Fibroblast of skin of left biceps (primary cell): ENCODE measurements at places on chromosomes 1 and 21.

DNA sequence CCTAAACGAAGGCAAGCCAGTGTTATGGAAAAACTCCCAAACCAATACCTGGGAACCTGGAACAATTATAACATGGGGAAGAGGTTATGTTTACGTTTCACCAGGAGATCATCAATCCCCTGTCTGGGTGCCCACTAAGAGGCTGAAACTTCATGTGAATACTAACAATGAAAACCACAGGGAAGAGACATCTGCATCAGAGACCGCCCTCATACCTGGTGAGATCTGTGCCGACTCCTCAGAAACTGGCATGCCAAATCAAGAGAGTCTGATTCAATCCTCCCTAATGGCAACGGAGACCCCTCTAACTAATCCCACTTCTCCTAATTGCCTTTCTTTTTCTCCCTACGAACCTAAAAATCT, 163.2 kb downstream of the IER5 start:
- no peak for DNase-seq

GRCh38 chr1:41813755-41814745, 104.7 kb downstream of the HIVEP3 start:
- DNase-seq, result no peak

DNA sequence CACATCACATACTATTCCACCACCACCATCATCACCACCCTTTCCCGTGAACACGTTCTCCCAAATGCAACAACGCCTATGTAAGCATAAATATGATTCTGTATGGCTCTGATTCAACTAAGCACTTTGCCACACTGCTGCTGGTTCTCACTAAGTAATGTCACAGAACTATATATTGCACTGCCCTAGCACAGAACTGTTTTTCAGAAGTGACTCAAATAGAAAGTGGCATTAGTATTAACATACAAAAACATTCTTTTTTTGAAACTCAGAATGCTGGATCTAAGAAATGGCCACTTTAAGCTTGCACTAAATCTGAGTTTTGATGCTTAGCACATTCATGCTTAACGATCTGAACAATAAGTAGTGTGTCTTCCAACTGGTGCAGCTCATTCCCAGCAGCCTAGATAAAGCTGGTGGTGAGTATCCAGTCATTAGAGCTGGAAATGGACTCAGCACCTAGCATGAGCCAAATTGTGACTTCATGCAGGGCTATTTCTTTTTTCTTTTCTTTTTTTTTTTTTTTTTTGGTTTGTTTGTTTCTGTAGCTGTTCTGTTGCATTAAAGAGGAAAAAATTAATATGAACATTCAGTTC, 46.2 kb upstream of the ZC3H11B start:
- DNase-seq, result no peak

GRCh38 chr1:8003438-8004112, 22.5 kb downstream of the ERRFI1 start:
- DNase-seq, result no peak

GRCh38 chr21:42636520-42637266, 16.7 kb upstream of the PDE9A start:
- DNase-seq, result peak; percentile 37

- DNase-seq, result no peak
Measured at GRCh38 chr1:28343405-28343804, 14.6 kb downstream of the MED18 start.

- no peak for DNase-seq
Measured at GRCh38 chr1:4301007-4301406, 353.4 kb upstream of the AJAP1 start.

- DNase-seq, result no peak
Measured at GRCh38 chr1:205350124-205350523, 6.6 kb downstream of the KLHDC8A start.

DNA sequence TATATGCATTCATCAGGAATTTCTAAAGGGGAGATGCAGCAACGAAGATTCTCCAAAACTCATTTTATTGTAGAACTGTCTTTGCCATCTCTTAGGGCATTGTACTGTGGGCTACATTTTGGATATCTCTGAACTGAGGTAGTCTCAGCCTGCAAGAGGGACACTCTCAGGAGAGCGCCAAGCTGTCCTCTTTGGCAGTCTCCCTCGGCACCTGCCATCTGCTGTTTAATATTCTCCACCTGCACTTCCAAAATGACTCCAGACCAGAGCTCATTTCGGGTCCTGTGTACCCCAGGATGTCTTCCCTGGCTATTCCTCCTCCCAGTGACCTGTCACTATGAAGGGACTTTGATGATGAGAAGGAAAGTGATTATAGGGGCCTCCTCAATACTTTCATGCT, 356.3 kb upstream of the C1orf174 start:
- no peak for DNase-seq

GRCh38 chr1:225941187-225941941, at the start of gene LEFTY2:
LEFTY2 (minus strand) TSS chr1:225941220; CDS start chr1:225941140, 80 bp downstream.
- no peak for DNase-seq

- no peak for DNase-seq
Measured at GRCh38 chr1:173405281-173405680, 71.9 kb upstream of the PRDX6 start.

DNA sequence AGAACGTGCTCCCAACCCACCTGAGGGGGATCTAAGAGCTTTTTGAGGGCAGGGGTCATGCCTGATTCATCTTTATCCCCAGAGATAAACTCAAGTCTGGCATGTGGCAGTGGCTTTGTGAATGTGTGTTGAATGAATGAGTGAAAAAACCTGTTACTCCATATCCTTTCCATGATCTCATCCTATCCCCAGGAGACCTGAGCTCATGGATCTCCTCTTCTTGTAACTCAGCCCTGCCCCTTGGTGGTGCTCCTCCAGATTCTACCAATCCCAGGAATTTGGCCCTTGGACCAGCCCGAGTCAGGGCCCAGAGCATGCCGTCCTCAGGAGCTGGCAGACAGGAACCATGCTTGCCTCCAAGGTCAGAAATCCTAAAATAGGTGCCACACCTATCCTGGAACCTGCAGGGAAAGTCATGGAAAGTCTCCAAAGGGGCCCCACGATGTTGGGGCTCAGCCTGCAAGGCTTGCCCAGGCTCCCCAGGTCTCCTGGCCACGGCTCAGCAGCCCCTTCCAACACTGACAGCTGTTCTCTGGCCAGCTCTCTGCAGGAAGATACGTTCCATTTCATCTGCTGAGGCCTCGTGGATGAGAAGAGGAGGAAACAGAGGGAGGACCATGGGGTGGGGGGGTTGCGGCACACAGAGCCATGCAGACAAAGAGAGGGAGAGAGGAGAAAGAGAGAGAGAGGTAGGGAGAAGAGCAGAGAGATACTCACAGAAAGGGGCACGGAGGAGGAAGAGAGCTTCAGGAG, 214.6 kb downstream of the TRABD2B start:
- DNase-seq, result peak; percentile 6

DNA sequence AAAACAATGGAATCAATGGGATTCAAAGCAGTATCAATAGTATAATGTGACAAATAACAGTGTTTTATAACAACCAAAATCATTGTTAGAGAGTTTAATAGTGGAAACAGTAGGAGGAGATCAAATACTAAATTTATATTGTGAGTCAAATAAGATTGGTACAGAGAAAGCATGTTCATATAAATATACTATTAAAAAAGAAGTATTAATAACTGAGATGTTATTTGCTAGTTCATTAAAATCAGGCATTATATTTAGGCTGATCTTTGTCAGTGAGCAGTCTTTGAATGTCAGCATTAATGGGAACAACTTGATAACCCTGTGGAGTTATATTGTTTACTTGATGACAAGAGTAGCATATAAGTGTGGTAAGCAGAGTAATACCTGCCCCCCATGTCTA, 30.6 kb downstream of the PRKAA2 start:
- no peak for DNase-seq

DNA sequence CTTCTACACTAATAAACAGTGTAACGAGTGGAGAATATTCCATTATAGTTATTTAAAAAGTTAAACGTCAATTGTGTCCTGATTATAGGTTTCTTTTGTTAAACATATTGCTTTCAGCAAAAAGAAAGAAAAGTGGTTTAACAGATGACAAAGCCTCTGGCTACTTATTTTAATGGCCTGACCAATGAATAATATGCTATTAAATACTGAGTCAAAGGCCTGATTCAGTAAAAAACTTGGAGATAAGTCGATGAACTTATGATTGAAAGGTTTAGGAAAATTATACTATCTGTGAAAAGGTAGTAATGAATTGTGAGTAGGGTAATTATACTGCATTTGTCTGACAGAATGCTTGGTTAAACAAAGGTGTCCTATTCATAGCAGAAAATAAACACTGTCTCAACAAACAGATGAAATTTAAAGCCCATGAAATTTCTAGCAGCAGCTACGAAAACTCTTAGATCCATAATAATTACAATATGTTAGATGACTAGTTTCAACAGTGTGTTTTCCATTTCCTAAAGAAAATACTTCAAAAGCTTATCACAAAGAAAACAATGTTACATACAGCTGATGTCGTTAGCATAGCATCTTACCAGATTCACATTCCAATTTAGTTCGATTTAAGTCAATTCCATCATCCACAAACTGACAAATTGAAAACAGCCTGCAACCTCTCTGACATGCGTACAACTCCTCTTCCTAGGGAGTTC, 6.2 kb downstream of the TMEM59 start:
- DNase-seq, result no peak

- DNase-seq, result no peak
Measured at GRCh38 chr21:46061950-46062349, 36.0 kb upstream of the COL6A2 start.

DNA sequence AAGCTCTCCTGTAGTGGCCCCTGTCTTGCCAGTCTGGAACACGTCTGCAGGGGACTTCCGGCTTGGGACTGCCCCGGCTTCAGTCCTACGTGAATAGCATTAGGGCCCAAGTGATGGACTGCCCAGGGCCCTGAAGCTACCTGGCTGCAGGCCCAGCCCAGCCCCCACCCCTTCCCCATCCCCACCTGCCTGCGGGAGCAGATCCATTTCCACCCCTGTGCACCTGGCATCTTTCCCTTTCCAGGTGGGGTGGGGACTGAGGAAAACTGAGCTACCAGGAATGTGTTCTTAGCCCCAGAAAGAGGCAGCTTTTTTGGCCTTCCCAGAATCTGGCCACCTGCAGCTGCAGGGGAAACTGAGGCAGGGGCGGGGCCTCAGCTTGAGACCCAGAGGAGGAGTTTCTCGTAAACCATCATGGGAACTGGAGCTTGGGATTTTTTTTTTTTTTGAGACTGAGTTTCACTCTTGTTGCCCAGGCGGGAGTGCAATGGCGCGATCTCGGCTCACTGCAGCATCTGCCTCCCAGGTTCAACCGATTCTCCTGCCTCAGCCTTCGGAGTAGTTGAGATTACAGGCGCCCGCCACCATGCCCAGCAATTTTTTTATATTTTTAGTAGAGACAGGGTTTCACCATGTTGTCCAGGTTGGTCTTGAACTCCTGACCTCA, 3.2 kb downstream of the EDN2 start:
- DNase-seq, result no peak

DNA sequence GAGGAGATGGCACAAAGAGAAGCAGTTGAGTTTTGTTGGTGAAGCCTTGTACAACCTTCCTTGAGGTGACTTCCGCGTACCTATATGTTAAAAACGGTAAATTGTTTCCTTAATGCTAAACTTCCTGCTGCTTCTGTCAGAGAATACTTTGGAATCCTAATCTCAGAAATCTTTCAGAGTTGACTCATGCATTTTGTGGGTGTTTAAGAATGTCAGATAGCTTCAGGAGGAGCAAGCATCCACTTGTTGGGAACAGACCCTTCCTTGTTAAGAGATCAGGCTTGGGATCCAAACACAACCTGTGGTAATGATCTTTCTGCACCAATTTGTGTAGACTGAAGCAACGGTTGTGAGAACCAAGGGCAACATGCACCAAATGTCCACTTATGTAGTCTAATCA, 29.5 kb downstream of the AK4 start:
- DNase-seq, result peak; percentile 38
